ENCODE measurements at places on chromosomes 12 and 14.

DNA sequence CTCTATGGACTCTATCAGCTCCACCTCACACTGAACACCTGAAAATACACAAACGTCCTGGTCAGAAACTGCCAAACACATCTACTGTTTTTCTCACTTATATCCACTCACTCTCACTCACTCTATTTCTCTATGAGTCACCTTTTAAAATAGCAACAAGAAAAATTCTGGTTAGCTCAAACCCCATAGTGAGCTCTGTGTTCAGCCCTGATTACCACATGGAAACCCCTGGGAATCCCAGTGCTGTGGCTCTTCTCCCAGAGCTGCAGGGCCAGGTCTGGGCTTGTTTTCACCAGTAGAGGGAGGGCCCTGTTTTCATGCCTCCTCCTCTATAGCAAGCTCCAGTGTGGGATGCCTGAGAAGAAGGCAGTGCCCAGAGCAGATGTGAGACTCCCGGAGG lies 1126.1 kb downstream of the TMEM121 start:
- peak; percentile 79 for DNase-seq

DNA sequence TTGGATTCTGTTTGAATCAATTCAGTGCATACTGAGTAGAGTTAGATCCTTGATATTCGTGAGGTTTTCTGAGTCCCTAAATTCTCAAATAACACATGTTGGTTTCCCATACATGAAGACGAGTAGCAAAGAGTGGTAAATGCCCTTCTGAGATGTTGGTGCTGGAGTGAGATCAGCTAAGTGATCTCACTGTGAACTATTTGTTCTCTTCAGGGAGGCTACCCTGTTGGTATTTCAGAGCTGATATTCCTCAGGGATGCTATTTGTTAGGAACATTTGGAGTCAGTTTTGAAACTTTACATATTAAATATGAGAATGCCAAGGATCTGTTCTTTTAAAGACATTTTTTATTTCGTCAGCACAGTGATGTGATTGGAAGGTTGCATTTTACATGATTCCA lies 54.7 kb downstream of the SUSD6 start:
- no peak for DNase-seq

GRCh38 chr12:26340649-26341048 lies 145.3 kb downstream of the SSPN start:
- DNase-seq = peak; percentile 91

DNA sequence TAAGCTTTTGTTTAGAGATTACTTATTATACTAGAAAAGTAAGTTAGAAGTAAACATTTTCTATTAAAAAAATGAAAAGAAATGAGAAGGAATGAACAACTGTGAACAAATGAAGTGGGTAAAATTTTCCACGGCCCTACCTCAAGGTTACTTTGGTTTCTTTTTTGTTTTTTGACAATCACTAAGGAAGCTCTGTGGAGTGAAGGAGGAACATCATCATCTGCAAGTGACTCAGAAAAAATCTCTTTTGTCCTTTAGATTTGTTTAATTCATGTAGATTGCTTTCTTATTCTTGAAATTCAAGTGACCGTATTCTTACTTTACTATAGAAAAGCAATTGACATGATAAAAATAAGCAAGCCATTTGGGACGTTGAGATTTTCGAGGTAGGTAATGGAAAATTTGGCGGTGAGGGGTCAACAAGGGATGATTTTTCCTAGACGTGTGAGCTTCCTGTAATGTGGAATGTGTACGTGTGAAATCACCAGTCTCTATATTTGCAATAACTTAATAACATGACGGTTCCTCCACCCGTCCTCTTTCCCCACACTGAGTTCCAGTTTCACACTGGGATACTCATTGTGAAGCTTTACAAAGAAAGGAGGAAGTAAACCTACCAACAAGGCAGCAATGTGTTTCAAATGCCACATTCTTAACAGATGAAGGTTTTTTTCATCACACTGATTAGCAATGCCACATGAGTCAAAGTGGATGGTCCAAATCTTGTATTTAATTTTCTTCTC lies 62.3 kb upstream of the EGLN3 start:
- peak; percentile 94 for DNase-seq

GRCh38 chr14:41873686-41874317 lies 267.1 kb downstream of the LRFN5 start:
- no peak for DNase-seq

DNA sequence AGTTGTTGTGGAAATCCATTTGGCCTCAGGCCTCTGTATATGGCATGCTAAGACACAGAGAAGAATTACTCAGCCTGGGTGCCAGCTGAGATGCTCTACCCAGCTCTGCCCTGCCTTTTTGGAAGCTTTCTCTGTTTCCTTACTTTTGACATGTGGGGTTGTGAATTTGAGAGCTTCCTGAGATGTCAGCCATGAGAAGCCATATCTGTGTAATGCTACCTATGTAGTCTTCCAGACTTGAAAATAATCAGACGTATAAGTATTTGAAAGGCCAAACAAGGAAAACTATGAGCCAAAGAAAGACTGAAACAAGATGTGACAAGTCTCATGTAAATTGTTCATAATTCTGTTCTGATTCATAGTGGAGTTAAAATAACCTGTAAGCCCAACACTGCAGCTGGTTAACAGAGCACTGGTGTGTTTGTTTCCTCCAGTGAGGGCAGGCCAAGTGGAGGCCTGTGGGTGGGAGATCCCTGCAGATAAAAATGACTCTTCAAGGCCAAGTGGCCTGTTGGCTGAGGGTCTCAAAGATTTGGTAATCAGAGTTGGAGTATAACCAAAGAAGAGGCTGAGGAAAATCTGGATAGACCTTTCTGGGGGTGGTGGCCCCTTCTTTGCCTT lies 94.0 kb downstream of the TMX1 start:
- no peak for DNase-seq

DNA sequence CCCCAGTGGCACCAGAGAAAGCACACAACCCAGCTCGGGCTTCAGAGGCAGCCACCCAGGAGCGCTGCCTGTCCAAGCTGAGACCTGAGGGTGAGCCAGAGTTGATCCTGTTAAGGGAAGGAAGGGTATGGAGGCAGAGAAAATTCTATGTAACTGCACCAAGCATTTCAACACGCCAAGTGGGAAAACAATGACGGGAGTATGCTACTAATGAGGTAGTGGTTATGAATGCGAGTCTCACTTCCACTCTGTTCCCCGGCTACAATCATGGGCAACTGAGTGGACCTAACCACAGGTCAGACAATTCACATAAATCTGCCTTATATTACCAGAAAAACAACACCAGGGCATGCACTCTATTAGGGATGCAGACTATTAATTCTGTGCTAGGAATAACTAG lies 9.9 kb downstream of the ATG14 start:
- DNase-seq = peak; percentile 46

DNA sequence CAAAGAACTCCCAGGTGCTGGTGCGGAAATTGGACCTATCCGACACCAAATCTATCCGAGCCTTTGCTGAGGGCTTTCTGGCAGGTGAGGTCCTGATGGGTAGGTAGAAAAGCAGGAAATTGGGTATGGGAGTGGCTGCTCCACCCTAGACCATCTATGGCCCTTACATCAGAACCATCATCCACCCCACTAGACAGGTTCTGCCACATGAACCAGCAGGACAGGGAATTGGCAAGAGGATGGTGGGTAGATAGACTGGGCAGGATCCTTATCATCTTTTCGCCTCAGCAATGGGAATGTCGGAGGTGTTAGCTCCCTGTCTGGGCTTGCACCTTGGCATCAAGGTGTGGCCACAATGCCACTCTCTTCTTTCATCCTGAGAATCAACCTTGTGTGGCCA lies 23.5 kb downstream of the RDH12 start:
- no peak for DNase-seq

GRCh38 chr12:77486872-77487271 lies 343.8 kb upstream of the NAV3 start:
- no peak for DNase-seq

DNA sequence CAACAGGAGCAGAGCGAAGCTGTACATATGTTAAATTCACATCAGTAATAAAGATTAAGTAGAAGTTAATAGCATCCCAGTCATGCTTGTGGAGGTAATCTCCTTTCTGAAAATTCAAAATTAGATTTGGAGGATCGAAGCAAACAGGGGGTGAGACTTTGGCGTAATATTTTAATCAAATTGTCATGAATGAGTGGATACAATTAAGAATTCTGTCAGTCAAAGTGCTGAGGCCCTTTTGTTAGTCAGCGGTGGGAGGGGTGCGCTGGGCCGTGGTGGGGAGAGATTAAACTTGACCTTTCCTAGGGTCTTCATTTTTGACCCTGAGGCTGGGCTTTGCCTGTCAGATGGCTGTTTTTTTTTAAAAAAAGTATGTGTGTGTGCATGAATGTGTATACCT lies 226.7 kb downstream of the VRK1 start:
- no peak for DNase-seq

DNA sequence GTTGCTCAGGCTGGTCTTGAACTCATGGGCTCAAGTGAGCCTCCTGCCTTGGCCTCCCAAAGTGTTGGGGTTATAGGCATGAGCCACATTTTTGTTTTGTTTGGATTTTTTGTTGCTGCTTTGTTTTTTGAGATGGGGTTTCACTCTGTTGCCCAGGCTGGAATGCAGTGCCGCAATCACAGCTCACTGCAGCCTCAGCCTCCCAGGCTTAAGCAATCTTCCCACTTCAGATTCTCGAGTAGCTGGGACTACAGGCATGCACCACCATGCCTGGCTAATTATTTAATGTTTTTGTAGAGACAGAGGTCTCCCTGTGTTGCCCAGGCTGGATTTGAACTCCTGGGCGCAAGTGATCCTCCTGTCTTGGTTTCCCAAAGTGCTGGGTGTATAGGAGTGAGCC lies 5.7 kb upstream of the PLEK2 start:
- no peak for DNase-seq

- DNase-seq = no peak
Measured at GRCh38 chr14:53714495-53715192, 242.0 kb downstream of the BMP4 start.

- peak; percentile 31 for DNase-seq
Measured at GRCh38 chr12:3658327-3659163, 94.4 kb downstream of the CRACR2A start.

DNA sequence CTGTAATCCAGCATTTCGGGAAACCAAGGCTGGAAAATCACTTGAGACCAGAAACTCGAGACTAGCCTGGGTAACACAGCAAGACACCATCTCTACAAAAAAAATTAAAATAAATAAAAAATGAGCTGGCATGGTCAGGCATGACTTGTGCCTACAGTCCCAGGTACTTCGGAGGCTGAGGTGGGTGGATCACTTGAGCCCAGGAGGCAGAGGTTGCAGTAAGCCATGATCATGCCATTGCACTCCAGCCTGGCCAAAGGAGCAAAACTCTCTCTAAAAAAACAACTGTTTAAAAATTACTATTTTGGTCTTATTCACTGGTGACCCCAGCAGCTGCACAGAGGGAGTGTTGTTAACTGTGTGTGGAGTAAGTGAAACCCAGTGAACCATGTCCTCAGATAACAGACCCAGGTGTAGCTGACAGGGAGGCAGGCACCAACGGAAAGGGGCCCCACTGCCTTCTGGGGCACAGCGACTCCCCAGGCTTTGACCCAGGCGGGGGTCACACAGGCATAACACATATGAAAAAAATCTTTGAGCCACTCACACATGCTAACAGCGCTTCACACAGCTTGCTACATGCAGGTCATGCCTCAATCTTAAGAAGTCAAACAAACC lies 12.1 kb downstream of the DDX54 start:
- no peak for DNase-seq

GRCh38 chr12:130825771-130826150 lies 13.3 kb downstream of the STX2 start:
- no peak for DNase-seq

DNA sequence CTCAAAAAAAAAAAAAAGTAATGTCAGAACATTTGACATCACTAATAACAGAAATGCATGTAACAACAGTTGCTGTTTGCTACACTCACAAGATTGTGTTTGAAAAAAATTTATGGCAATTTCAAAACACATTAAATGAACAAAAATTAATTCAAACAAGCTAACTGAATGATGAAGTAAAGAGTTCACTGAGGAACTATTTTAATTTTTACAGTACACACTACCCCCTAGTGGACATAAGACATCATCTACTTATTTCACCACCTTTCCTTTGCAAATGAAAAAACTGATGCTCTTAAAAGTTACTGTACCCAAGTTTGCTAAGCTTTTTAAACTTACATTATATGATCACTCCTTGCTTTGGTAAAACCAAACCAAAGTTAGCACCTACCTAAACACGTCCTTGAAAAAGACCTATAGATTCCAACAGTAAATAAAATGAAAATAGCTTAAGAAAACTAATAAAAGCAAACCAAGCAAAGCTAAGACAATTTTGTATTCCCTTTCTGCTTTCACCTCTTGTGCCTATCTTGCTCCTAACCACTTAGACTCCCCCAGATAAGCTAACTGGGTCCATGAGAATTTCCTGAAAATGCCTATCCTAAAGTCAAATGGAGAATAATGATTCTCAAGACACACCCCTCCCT lies 22.2 kb downstream of the UBE2N start:
- DNase-seq = peak; percentile 39

DNA sequence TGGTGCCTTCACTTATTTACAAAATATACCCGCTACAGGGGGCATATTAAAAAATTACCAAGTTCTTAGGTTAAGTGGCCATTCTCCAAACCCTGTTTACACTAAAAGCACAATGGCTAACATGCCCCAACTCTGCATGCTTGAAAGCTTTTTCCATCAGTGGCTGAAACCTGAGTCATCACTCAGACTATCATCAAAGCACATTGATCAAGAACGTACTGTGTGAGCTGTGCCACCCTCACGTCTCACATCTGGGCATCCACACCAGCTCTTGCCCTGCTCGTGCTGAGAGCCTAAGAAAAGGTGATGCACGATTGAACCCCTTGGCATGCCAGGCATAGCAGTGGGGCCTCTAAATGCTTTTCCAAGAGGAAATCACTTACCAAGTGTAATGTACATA lies 13.2 kb downstream of the AQP6 start:
- DNase-seq = no peak

DNA sequence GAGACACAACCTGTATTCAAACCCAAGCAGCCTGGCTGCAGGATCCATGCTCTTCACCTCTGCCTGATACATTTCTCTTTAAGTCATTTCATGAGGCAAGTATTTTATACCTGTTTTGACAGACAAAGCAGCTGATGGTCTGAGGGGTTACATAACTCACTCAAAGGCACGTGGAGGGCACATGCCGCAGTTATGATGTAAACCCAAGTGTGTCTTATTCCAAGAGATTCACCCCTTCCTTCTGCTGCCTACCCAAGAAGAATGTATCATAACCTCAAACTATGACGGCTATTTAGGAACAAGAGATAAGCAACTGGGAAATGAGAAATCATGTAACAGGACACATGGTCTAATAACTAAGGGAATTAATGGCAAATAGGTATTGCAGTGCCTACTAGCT lies 329.8 kb upstream of the TMPO start:
- DNase-seq = no peak

DNA sequence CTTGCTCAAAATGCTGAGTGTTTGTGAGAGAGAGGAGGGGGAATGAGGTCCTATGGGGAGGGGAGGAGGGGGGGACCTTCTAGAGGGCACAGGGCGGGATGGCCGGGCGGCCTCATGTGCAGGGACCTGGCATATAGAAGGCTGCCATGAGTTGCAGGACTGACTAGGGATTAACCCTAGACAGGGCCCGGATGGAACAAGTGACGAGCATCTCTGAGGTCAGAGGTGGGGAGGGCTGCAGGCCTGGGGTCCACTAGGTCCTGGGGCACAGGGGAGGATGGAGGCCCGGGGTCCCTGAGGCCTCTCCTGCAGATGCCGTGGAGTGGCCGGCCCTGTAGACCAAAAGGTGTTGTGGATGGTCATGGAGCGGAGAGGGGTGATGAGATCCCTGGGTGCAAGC lies 104.0 kb upstream of the EIF5 start:
- no peak for DNase-seq

Measured in suppressor macrophage treated with lipopolysaccharide for 1 hour (primary cell).